T-cell (primary cell): ENCODE measurements at places on chromosomes 6 and 20.

DNA sequence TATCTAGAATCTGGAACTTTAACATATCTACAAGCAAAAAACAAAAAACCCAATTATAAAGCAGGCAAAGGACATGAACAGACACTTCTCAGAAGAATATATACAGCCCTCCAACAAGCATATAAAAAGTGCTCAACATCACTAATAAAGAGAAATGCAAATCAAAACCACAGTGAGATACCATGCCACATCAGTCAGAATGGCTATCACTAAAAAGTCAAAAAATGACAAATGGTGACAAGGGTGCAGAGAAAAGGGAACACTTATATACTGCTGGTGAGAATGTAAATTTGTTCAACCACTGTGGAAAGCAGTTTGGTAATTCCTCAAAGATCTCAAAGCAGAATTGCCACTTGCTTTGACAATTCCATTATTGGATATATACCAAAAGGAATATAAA lies 215.0 kb upstream of the EYS start:
- no peak for DNase-seq

GRCh38 chr6:40740518-40740917 lies 153.4 kb upstream of the LRFN2 start:
- DNase-seq, result no peak

DNA sequence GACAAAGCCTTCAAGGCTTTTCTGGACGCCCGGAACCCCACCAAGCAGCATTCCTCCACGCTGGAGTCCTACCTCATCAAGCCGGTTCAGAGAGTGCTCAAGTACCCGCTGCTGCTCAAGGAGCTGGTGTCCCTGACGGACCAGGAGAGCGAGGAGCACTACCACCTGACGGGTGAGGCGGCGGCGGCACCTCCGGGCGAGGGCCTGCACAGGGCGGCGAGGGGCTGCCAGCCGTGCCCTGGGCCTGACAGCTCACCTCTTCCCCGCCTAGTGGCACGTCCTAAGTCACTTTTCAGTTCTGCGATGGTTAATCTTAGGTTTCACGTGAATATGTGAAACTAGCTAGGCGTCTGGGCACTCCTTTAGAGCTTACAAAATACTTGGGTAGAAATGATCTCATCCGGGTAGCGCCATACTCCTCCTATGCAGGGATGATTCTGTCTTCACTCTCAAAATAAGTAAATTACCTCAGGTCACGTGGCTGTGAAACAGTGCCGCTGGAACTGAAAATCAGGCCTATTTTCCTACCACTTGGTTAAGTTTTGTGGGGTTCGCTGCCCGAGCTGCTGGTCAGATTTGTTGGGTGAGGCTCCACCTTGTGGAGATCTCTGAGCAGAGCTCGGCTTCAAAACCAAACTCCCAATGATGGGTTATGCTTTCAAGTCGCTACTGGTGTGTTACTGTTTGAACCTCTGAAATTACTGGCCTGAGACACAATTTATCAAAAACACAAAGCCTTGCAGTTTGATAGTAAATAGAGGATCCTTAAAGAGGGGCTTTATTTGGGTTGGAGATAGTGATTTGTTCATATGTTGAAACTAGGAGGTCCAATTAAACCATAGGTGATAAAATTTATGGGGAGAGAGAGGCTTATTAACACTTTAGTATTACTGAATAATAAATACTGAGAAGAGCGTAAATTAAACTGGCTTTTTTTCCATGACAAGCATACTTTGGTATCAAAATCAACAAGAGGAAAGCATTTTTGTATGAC lies 15.5 kb upstream of the CLDN20 start:
- no peak for DNase-seq

GRCh38 chr6:113630738-113631535 lies 226.2 kb upstream of the MARCKS start:
- DNase-seq, result no peak

GRCh38 chr6:121032268-121033006 lies 301.8 kb downstream of the TBC1D32 start:
- no peak for DNase-seq

DNA sequence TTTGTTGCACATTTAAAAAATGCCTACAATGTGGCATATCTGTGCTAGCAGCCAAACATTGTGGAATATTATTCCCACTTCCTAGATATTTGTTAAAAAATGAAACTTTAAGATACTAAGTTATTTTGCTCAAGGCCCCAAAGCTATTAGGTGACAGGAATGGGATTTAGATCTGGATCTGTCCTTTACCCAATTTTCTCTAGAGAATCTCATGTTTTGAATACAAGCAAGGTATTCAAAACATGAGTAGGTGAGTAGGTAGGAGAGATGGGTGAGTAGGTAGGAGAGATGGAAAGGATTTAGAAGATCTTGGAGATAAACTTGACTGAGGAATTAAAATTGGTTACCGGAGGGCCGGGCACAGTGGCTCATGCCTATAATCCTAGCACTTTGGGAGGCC lies 61.2 kb upstream of the AKIRIN2 start:
- no peak for DNase-seq

GRCh38 chr6:110799189-110799588 lies 16.1 kb downstream of the CDK19 start:
- no peak for DNase-seq

GRCh38 chr6:41406728-41407489 lies 71.5 kb downstream of the NCR2 start:
- no peak for DNase-seq
